ENCODE measurements at places on chromosomes 16 and 17.

DNA sequence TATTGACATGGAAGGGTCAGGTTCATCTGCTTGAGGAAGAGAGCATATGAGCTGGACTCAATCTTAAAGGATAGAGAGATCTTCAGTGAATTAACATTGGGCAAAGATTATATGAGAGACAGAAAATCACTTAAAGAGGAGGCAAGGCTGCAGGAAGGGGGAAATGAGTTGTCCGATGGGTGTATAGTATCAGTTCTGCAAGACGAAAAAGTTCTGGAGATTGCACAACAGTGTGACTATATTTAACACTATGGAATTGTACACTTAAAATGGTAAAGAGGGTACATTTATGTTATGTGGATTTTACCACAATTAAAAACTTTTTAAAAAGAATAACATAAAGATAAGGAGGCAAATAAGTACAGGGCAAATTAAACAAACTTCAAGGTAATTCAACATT, 80.7 kb downstream of the HELZ start:
- no peak for DNase-seq

DNA sequence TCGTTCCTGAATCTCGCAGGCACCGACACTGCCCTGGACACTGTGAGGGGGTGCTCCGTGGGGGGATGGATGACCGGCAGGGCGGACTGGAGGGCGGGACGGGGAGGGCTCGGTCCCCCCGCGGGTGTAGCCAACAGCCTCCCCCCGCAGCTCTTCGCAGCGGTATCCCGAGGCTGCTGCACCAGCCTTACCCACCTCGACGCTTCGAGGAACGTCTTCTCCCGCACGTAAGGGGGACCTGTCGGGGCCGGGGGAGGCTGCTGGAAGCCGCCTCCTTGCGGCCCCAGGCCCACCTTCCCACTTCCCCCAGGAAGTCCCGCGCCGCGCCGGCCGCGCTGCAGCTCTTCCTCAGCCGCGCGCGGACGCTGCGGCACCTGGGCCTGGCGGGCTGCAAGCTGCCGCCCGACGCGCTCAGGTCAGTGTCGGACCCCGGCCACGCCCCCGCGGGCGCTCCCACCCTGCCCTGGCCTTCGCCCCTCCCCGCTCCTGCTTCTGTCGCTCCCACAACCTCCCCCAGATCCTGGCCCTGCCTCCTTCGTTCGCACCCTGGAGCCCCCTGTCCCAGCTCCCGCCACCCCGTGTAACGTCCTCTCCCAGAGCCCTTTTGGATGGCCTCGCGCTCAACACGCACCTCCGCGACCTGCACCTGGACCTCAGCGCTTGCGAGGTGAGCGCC, 3.3 kb downstream of the CARMIL2 start:
- DNase-seq: no peak

DNA sequence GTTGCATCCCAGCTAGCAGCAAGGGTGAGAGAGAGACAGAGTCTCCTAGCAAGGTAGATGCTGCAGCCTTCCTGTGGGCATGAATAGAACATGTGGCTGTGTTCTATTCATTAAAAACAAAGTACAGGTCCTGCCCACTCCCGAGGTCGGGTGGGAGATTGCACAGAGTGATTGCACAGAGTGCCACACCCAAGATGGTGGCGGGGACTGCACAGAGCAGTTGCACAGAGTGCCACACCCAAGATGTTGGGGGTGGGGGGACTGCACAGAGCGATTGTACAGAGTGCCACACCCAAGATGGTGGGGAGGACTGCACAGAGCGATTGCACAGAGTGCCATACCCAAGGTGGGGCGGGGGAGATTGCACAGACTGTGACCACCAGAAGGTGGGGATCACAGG, 410.8 kb upstream of the EEF2KMT start:
- no peak for DNase-seq

DNA sequence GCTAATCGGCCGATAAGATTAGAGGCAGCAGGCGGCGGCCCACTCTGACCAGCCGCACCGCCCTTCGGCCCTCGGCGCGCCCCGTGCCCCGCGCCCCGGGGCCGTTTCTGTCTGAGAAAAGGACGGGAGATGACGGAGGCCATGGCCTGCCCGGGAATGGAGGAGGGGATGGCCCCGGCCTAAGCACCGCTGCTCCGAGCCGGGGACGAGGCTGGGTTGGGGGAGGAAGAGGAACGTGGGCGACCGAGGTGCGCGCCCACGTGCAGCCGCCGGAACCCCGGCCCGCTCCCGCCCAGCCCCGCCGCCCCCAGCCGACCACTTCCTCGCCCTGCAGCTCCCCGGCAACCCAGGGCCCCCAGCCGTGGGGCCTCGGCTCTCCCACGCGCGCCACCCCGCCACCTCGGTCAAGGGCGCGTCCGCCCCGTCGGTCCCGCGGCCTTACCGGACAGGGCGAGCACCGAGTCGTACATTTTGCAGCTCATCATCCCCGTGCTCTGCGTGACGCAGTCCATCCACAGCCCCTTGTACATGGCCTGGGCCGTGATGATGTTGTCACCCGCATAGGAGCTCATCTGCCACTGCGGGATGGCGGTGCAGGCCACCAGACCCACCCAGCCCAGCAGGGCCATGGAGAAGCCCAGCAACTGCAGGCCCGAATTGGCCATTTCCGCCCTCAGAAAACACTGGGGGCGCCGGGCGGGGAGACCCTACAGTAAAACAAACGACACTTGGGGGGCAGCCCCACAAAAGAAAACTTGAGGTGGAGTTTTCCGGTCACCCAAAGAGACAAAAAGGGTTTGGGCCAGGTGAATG, 693 bp downstream of the CLDN7 start:
- DNase-seq: no peak

- no peak for DNase-seq
These were observed 62.7 kb downstream of the RBFOX3 start for GRCh38 chr17:79548116-79548515.

DNA sequence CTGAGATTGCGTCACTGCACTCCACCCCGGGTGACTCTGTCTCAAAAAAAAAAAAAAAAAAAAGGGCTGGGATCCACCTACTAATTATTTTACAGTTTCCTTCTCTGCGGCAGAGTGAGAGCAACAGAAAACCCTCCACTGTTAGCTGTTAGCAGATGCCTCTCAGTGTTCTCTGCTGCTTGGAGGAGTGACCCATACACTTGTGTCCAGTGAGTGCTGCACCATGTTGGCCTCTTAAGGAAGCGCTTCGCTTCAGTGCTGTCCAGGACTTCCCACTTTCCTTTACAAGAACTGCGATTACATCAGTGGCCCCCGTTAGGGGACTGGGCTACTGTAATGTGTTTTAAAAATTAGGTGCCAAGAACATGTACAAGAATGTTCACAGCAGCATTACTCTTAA, 18.4 kb upstream of the CLEC18B start:
- DNase-seq: no peak

DNA sequence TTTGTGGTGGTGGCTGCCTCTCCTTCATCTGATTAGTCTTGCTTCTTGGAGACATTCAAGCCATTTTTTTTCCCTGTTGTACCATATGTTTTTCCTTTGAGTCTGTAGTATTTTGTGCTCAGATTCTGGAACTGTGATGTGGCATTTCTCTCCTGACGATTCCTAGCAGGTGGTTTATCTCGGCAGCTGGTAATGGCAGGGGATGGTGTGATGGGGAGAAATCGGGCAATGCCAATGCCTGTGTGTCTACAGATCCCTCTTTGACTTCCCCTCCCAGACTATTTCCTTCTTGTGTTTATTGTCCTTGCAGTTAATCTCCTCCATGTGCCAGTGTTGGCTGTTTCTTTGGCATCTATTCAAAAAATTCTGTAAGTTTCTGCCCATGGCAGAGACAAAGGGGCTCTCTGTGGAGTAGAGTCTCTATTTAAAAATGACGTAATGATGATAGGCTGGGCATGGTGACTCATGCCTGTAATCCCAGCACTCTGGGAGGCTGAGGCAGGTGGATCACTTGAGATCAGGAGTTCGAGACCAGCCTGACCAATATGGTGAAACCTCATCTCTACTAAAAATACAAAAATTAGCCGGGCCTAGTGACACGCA, 90.2 kb upstream of the ERCC4 start:
- DNase-seq: no peak

GRCh38 chr17:13441873-13442272, 159.9 kb downstream of the HS3ST3A1 start:
- no peak for DNase-seq

- DNase-seq: no peak
These were observed 20.7 kb downstream of the NXN start for GRCh38 chr17:958712-959451.

- DNase-seq: no peak
These were observed 17.3 kb downstream of the MYO18A start for GRCh38 chr17:29162909-29163341.

GRCh38 chr16:54703339-54703738, 227.3 kb upstream of the IRX5 start:
- no peak for DNase-seq

DNA sequence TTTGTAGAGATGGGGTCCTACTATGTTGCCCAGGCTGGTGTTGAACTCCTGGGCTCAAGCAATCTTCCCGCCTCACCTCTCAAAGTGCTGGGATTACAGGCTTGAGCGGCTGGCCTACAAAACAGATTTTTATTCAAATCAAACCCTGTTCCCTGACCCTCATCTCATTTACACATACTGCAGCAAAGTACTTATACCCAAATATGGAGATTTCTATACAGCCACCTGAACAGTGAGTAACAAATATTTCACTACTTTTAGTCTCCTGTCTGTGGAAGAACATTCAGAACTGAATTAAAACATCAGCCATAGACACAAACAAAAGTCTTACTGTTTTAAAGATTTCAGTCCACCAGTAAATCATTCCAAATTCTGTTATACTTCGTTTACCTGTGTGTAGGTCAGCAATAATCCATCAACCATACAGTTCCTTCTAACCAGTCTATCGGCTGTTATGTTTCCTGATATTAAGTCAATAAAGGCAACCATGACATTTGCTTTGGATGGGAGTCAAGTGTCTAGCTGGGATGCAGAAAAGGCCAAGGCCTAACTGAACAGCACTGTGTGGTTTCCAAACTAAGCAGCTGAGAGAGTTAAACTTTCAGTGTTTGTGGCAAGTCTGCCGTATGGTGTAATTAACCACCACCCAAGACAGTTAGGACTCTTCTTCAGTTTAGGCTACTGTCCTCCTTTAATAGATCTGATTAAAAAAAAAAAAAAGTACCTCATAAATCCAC, 22.3 kb downstream of the ERN1 start:
- DNase-seq: no peak

- DNase-seq: no peak
These were observed 136.8 kb upstream of the RBL2 start for GRCh38 chr16:53297477-53297876.

DNA sequence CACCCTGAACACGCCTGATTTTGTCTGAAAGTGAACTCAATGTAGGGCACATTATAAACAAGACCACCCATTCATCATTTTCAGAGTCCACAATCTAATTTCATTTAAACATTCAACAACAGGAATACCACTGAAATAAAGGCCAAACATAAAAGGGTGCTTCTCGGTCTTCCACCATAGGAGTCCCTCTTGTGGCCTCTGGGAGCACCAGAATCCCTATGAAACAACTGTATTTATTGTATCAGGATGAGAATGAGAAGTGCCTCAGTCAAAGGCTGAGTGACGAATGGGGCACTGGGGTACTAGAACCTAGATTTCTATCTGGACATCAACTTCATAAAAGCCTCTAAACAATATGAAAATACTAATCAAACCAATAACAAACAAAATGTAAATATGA, 40.4 kb downstream of the NXPH3 start:
- DNase-seq: no peak

- no peak for DNase-seq
These were observed 209.4 kb upstream of the GSE1 start for GRCh38 chr16:85403693-85404092.

DNA sequence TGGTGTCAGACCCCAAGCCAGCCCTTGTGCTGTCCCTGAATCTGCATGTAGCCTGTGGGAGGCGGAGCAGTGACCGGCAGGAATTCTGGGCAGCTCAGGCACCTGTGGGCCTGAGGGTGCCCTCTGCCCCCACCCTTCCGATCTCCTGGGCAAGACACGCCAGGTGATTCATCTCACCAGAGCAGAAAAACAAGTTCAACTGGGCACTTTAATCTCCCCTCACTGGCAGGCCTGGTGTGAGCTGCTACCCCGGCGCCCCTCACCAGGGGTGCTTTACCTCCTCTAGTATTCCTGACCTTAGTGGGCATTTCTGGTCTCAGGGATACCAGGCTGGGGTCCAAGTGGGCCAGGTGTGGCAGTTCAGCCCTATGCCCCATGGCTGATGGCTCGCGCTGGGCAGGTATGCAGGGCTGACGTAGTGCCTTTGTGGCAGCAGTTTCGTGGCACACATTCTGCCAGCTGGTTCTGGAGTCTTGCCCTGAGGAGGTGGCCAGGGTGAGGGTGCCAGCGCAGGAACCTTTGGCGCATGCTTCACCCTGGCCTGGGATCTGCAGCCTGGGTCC, 6.0 kb downstream of the ERBB2 start:
- DNase-seq: no peak
